MCF 10A (cell line): ENCODE measurements at places on chromosomes 16 and 17.
A peak's percentile ranks its signal among the peaks of the same experiment; 100 is the strongest.

DNA sequence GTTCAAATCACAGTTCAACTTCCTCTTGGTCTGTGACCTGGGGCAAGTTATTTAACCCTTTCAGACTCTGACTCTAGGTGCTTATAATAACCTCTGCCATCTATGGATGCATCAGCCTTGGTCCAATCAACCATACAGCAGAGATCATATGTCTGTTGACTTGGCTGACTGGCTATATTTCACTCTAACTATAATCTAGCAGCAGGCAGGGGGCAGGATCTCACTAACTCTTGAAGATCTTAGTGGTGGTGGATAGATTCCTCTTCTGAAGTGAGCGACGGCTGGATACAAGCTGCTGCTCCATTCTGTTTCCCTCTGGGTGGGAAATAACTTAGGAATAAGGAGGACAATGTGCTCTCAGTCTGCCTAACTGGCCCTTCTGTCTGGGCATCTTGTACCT is 146.6 kb downstream of the SKAP1 start:
- no peak for DNase-seq

GRCh38 chr16:4743226-4743878 is 9.0 kb downstream of the DNAAF8 start:
- no peak for DNase-seq

- no peak for DNase-seq
These were observed 32.3 kb downstream of the GJC1 start for GRCh38 chr17:44797802-44798201.

DNA sequence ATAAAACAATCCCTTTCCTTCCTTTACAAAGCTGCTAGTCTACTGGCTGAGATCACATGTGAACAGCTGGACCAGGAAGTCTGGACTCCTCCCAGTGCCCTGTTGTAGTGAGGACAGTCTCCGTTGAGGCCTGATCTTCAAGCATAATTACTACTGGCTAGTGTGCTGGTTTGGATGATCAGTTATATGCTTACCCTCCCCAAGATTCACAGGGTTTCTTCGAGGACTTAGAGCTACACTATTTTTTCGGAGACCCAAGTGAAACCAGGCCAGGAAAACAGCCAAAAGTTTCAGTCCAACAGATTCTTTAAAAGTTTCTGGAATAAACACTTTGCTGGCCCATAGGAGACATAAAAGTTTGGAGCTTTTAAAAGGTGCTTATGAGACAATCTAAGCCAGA is 194.9 kb upstream of the CDH11 start:
- no peak for DNase-seq

GRCh38 chr16:79076047-79076767 is 524.3 kb downstream of the MAF start:
- no peak for DNase-seq

DNA sequence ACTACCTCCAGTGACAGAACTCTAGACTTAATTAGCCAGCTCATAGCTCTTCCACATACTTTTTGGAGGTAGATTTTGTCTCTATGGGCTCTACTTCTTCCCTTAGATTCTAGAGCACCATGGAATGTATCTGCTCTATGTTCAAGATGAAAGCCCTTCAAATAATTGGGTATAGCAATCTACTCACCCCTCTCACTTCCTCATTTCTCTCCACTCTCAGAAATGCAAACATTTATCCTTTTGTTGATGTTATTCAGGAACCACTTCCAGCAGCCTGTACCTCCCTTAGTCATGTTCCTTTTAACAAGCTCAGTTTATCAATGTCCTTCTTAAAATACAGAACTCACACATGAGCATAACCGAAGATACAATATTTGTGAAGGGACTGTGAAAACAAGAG is 78.5 kb downstream of the GRIN2A start:
- no peak for DNase-seq

GRCh38 chr17:72117535-72118334 is 3.1 kb upstream of the SOX9 start:
- no peak for DNase-seq

DNA sequence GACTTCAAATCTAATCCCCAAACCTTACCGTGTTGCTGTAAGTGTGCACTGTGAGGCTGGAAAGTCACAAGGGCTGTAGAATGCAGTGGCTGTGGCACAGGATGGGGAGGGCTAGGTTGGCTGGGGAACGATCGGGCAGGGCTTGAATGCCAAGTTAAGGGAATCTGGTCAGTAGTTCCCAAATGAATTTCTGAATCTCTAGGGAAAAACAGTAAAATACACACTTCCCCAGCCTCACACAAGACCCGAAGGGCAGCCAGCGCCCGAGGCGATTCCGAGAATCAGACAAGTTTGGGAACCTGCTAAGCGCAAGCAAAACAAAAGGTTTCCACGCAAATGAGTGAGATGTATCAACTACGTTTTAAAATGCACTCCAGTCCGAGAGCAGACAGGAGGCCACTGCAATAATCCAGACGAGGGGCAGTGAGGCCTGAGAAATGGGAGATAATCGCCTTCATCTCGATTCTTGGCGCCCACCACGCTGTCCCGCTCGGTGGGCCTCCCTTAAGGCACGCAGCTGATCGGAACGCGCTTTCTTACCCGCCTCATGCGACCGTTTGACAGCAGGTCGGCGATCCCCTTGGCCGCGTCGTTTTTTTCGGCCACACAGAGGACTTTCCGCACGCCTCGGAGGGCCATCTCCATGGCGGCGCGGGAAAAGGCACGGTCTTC is 599 bp downstream of the TOP3A start:
- peak; percentile 11 for DNase-seq

- no peak for DNase-seq
These were observed 23.7 kb downstream of the YPEL2 start for GRCh38 chr17:59355030-59355701.

- no peak for DNase-seq
These were observed 39.6 kb downstream of the PPL start for GRCh38 chr16:4897328-4897727.

DNA sequence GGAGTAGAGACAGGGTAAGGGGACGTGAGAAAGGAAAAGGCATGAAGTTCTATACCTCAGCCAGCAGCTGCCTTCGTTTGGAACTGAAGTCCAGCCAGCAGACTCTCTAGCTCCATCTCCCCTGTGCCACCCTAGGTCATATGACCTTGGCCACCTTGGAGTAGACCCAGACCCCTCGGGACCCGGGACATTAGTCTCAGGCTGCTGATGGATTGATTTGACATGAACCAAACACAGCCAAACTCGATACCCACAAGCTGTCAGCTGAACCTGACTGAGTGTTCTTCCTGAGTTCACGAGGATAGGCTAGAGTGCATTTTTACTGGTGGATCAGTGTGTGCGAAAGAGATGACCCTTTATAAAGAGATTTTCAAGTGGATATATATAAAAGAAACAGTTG is 68.5 kb downstream of the YPEL2 start:
- no peak for DNase-seq

DNA sequence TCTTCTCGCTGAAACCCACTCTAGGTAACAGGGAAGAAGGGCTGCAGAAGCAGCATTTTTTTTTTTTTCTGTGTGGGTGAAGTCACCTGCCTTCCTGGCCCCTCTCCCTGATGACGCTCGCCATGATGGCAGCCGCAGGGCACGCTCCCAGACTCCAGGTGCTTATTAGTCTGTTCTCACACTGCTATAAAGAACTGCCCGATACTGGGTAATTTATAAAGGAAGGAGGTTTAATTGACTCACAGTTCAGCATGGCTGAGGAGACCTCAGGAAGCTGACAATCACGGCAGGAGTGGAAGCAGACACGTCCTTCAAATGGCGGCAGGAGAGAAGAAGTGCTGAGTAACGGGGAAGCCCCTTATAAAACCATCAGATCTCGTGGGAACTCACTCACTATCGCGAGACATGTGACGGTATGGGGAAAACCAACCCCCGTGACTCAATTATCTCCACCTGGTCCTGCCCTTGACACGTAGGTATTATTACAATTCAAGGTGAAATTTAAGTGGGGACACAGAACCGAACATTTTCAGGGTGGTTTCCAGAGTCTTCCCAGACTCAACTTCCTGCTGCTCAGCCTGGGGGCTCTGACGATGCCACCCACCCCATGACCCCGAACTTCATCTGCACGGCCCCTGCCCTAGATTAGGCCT is 34.9 kb upstream of the NLRP1 start:
- no peak for DNase-seq

GRCh38 chr17:68822719-68823289 is 132.4 kb downstream of the ABCA8 start:
- DNase-seq: no peak

GRCh38 chr17:50205963-50206505 is 4.6 kb upstream of the COL1A1 start:
- no peak for DNase-seq

GRCh38 chr16:69105501-69106361 is at the start of gene HAS3:
HAS3 (plus strand) TSS chr16:69105653; CDS start chr16:69109396, 3,743 bp downstream.
- DNase-seq: peak; percentile 81

DNA sequence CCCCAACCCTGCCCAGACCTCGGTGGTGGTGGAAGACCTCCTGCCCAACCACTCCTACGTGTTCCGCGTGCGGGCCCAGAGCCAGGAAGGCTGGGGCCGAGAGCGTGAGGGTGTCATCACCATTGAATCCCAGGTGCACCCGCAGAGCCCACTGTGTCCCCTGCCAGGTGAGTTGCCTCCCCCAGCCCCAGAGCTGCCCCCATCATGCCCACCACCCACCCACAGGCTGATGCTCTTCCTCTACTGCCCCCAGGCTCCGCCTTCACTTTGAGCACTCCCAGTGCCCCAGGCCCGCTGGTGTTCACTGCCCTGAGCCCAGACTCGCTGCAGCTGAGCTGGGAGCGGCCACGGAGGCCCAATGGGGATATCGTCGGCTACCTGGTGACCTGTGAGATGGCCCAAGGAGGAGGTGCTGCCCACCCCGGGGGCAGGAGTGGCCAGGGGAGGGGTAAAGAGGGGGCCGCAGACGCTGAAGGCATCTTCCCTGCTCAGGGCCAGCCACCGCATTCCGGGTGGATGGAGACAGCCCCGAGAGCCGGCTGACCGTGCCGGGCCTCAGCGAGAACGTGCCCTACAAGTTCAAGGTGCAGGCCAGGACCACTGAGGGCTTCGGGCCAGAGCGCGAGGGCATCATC is 8.4 kb downstream of the GALK1 start:
- no peak for DNase-seq

- no peak for DNase-seq
These were observed 39.7 kb upstream of the MEAK7 start for GRCh38 chr16:84544031-84544773.

DNA sequence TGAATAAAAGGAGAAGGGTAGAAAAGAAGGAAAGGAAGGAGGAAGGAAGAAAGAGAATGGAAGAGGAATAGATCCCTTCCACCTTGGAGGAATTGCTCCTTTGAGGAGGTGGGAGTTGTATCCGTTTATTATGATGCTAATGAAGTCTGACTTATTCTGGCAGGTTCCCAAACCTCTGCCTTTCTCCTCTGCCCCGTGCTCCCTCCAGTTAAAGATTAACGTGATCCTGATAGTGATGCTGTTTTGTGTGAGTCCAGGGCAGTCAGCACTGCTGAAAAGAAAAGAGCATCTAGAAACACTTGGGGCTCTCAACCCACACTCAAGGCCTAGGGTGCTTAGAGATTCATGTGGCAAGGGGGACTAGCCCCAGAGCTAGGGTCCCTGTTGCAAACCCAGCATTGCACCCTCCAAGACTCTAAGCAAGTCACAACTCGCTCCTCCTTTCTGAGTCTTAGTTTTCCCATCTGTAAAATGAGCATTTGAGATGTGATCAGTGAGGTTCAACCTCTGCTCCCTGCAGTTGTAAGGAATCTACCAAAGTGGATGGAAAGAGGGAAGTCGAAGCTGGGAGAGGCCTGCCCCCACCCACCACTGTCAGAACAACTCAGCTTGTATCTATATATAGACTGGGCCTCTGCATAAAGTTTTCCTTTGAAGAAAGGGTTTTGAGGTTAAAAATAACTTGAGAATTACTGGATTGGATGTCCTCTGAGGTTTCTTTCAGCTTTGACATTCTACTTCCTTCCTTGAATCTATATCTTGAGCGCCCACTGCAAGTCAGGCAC is 46.9 kb upstream of the TMEM132E start:
- DNase-seq: no peak

GRCh38 chr17:51422634-51423033 is 162.3 kb downstream of the UTP18 start:
- no peak for DNase-seq

GRCh38 chr16:66342294-66342900 is 24.1 kb upstream of the CDH5 start:
- no peak for DNase-seq

DNA sequence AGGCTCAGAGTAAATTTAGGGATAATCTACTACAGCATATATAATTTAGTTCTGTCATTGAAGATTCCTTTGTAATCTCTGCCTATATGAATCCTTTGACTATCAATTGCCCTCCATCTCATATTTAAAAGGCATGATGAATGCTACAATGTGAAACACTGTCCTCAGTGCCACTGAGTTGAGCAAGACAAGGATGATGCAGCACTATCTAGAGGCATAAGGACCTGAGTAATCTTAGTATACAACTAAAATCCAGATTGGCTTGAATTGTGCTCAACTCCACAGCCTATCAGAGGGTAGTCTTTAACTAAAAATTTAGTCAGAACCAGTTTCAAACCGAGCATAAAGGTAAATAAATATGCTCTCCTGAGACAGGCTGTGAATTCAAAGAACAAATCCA is 11.6 kb upstream of the STRADA start:
- no peak for DNase-seq

DNA sequence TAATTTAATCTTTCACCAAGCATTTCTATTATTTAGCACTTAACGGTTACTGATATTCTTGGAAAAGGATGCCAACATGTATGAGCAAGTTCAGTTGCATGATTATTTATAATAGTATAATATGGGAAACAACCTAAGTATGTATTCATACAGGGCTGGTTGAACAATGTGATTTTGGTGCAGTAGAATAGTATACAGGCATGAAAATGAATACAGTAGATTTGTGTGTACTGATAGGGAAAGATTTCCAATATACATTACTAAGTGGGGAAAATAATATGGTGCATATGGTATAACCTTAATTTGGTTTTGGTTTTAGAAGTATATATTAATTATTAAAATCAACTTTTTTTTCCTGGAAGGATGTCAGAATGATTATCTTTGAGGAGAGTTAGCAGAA is 109.1 kb downstream of the SPECC1 start:
- no peak for DNase-seq

GRCh38 chr16:4803401-4803844 is 990 bp upstream of the ROGDI start:
- no peak for DNase-seq

DNA sequence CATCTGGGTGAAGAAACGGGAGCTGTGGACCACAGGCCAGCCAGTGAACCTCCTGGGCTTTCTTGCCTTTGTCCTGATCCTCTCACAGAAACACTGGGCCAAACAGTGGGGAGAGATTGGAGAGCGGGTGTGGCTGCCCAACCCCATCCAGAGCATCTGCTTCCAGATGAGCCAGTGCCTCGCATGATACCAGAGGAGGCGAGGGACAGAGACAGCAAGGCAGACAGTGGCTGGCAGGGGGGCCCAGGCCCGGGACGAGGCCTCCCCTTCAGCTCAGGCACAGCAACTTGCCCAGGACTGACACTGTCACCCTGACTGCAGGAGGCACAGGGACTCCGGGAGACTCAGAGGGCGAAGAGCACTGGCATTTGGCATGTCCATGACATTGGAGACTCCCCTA is 12.0 kb downstream of the ARHGEF15 start:
- no peak for DNase-seq

GRCh38 chr16:4607841-4608703 is 6.6 kb downstream of the UBALD1 start:
- DNase-seq: no peak

GRCh38 chr17:65657251-65657828 is 95.9 kb upstream of the AXIN2 start:
- DNase-seq: no peak

GRCh38 chr16:17566075-17566474 is 95.3 kb upstream of the XYLT1 start:
- peak; percentile 66 for DNase-seq
